ENCODE measurements at places on chromosomes 12 and 14.
A peak's percentile ranks its signal among the peaks of the same experiment; 100 is the strongest.

DNA sequence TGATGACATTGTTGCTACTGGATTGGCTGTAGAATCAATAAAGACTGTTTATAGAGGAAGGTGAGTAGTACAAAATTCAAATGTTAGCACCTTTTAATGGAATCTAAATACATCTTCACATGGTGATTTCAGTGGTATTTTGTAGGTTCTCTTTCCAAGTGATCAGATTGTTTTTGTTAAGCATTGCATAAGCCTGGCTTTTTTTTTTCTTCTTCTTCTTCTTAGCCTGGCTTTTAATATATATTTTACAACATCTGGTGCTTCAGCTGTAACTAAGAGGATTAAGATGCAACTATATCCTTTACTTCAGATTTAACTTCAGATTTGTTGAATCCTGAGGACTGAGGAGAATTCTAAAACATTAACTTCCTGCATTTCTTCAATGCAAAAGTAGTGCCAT lies 57.3 kb upstream of the ATF1 start:
- no peak for DNase-seq

- DNase-seq = no peak
Measured at GRCh38 chr12:107287436-107288413, 194.4 kb upstream of the CRY1 start.

- no peak for DNase-seq
Measured at GRCh38 chr12:93402333-93403311, 24.9 kb downstream of the NUDT4 start.

DNA sequence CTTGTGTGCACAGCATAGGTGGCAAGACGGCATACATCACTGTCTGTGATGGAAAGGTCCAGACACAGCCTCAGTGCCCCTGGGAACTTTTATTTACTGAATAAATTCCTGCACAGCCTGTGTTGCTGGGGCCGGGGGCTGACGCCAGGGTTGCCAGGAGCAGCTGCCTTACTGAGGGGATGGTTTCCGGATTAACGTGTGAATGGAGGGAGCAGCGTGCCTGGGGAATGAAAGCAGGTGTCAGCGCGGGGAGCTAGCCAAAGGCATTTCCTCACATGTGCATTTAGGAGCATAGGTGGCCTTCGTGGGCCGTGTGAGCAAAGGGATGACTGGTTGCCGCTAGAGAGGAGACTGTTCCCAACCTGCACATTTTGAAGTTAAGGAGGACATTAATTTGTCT lies 41.6 kb downstream of the SFSWAP start:
- peak; percentile 34 for DNase-seq

- no peak for DNase-seq
Measured at GRCh38 chr14:91493169-91493568, 16.9 kb downstream of the PPP4R3A start.

DNA sequence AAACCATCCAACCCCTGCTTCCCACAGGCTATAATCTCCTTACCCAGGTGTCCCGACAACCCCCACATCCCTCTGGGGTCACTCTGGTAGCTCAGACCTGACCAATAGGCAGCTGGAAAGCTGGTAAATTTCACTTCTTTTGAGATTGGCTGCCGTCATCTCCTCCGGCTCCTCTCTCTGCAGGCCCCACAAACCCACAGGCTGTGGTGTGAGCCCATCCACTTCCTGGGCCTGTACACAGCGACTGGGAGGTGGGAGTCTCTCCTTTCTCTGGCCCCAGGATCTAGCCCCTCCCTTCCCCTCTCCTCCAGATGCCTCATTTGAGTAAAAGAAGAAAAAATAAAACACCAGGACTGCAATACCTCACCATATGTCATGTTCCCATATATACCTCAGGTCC lies 709 bp downstream of the INHBC start:
- DNase-seq = no peak

- no peak for DNase-seq
Measured at GRCh38 chr12:65208964-65209654, 39.7 kb downstream of the LEMD3 start.

DNA sequence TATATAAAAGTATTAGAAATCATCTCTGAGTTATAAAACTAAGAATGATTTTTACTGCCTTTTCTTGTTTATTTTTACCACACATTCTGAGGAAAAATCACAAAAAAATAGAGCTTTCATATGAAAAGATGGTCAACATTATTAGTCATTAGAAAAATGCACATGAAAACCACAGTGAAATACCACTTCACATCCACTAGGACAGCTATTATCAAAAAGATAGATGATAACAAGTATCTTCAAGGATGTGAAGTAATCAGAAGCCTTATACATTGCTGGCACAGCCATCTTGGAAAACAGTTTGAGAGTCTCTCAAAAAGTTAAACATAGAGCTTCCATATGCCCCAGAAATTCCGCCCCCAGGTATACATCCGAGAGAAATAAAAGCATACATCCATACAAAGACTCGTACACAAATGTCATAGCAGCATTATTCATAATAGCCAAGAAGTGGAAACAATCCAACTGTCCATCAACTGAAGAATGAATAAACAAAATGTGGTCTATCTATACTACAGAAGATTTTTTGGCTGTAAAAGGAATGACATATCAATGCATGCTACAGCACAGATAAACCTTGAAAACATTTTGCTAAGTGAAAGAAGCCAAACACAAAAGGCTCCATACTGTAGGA lies 523.9 kb downstream of the FUT8 start:
- DNase-seq = peak; percentile 76

- no peak for DNase-seq
Measured at GRCh38 chr12:92465786-92466295, 236.9 kb upstream of the PLEKHG7 start.

- no peak for DNase-seq
Measured at GRCh38 chr14:89406941-89407340, 10.1 kb downstream of the FOXN3 start.

- DNase-seq = no peak
Measured at GRCh38 chr14:101353422-101353821, 207.9 kb upstream of the DIO3 start.

GRCh38 chr14:76257842-76258397 lies 106.2 kb downstream of the GPATCH2L start:
- DNase-seq = no peak

GRCh38 chr12:4506870-4507269 lies 31.8 kb upstream of the RAD51AP1 start:
- DNase-seq = no peak

GRCh38 chr12:21471294-21471693 lies 30.1 kb downstream of the RECQL start:
- no peak for DNase-seq

GRCh38 chr14:77612011-77612620 lies 4.3 kb downstream of the SPTLC2 start:
- no peak for DNase-seq

DNA sequence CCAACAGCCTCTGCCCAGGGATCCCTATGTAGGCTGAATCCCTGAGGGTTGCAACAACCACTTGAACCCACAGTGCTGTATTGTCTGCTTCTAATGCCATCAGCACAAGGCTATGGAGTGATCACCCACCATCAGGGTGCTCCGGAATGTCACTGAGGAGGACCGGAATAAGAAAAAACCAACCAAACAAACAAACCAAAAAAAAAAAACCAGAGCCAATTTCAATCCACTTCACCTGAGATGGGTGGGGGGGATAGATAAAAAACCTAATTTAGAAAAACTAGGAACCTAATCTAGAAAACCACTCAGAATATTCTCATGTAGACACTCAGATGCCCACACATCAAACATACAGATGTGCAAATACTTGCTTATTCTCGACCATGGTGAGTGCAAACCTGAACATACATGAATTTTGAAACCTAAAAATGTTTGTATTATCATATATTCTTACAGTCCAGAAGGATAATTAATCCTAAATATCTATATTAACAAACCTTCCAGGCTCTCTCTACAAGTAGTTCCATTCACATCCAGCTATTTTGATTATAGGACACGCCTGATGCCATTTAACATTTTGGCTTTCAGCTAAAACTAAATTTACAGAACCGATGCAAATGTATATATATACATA lies 3.7 kb downstream of the TBX5 start:
- no peak for DNase-seq

GRCh38 chr12:27616356-27617142 lies 79.7 kb upstream of the REP15 start:
- no peak for DNase-seq

- no peak for DNase-seq
Measured at GRCh38 chr14:20194101-20194500, 3.4 kb downstream of the OR11G2 start.

DNA sequence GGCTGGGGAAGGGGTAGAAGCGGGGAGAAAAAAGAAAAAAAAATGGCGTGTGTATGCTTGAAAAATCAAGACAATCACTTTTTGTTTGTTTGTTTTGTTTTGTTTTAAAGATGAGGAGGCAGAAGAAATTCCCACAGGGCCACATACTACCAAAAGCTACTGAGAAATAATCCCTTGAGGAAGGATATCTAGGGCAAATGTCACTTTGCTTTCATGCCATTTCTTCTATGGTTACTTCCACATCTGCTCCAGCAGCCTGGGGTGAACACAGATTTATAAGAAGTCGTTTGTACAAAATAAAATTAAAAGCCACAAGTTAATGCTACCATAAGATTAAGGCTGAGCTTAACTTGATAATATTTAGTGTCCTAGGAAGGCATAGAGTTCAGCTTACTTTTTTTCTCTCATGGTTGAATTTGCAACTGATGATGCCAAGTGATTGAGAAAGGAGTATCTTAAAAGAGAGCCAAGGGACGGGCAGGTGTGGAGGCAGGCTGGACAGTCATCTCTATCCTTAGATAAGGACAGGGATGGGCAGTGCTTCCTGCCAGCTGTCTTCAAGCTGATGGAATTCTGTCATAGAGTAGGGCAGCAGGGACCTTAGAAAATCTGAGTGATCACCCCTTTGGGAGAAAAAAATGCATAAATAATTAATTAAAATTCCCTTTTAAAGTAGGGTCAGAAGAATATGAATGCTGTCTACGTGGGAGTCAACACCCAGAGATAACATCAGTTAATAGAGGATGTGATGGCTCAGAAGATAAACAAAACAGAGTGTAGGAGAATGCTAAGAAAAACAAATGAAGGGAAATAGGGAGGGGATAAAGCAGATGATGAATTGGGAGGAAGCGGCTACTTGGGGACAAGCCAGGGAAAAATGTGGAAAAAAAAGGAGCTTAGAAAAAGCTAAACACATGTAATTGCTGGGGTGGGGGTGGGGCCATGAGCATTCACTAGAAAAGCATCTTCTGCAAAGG lies 57.1 kb downstream of the DYRK2 start:
- no peak for DNase-seq

DNA sequence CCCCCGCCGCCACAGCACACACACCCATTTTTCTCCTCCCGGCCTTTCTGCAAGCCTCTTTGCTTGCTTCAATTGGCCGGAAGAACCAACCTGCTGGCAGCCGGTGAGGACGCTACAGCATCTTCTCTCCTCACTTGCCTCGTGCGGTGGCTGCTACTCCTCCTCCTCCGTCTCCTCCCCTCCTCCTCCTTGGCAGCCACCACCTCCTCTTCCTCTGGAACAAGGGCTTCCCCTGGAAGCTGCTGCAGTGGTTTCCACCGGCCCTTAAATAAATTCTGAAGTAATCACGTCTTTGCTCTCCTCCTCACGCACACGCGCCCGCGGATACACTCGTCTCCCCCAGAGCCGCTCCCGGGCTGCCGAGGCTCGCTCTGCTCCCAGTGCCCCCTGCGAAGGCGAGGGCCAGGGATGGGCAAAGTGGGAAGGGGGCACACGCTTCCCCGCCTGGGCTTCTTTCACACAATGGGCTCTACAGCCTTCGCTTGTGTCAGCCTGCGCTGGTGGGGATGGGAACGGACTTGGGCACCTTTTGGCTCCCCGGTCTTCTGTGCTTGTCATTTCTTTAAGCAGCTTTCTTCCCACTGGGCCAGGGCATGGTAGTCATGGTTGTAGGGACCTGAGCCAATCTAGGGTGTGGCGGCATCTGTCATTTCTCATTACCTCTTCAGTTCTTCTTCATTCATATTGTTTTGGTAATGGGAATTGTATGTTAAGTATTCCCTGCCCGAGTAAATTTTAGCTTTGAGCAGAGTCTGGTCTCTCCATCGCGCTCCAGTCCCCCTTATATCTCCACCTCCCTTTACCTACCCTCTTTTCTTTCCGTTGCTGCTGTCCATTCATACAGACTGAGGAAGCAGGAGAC lies at the start of gene PPFIA2:
TSS of gene PPFIA2 (minus strand) at position 161 of the 862 bp plus-strand sequence.
- DNase-seq = peak; percentile 94

DNA sequence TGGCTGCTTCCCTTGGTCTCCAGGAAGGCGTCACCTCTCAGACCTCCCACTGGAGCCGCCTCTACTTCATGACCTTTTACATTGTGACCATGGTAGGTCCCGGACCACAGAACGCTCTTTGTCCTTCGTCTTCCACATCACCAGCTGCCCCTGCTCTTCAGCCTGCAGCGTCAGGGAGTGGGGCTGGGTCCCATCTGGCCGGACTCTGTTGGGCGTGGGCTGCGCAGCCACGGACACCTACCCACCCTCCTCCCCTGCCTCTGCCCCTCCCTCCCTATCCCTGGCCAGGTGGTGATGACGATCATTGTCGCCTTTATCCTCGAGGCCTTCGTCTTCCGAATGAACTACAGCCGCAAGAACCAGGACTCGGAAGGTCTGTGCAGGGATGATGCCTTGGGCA lies 43.3 kb downstream of the SLC8B1 start:
- no peak for DNase-seq

DNA sequence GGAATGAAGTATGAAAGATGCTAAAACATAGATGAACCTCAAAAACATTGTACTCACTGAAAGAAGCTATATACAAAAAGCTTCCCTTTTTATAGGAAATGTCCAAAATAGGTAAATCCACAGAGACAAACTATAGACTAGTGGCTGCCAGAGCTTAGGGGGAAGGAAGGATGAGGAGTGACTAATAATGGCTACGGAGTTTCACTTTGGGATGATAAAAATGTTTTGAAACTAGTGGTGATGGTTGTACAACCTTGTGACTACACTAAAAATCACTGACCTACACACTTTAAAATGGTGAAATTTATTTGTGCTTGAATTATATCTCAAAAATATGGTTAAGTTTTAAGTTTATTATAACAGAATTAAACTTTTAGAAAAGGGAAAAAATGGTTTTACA lies 37.1 kb upstream of the AMN1 start:
- no peak for DNase-seq

DNA sequence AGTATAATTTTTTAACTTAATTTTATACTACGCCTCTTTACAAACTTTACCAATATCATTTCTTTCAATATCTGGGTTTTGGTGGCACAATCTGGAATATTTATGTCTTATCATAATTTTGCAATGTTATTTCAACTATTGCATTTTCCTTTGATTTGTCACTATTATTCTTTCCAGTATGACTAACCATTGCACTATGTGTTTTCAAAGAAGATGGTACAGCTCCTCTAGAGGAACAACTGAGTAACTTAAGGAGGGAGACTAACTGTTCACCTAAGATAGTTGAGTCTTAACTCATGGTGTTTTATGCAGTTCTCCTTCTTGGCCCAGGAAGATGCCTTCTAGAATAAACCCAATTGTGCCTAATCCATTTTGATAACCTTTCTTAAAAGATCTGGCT lies 60.5 kb upstream of the KIF21A start:
- no peak for DNase-seq

GRCh38 chr12:6555018-6555691 lies 687 bp downstream of the IFFO1 start:
- no peak for DNase-seq

- DNase-seq = no peak
Measured at GRCh38 chr14:59377991-59378601, 87.1 kb downstream of the GPR135 start.
